ENCODE measurements at places on chromosomes 16 and 17.

DNA sequence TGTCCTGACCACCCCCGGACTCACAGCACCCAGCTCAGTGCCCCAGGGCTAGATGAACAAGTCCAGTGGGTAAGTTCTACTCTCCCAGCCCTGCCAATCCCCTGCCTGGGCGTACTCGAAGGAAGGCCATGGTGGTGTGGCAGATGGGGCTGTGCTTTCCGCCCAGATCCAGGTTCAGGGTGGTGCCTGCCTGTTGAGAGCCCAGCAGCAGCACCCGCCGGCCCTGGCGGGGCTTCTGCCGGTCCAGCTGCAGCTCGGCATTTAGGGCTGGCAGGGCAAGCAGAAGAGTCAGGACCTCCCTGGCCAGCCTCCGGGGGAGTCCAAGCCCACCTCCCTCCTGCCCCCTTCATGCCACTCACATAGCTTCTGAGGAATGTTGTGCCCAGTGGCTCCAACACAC is 9.6 kb downstream of the ITGA2B start:
- no peak for DNase-seq

DNA sequence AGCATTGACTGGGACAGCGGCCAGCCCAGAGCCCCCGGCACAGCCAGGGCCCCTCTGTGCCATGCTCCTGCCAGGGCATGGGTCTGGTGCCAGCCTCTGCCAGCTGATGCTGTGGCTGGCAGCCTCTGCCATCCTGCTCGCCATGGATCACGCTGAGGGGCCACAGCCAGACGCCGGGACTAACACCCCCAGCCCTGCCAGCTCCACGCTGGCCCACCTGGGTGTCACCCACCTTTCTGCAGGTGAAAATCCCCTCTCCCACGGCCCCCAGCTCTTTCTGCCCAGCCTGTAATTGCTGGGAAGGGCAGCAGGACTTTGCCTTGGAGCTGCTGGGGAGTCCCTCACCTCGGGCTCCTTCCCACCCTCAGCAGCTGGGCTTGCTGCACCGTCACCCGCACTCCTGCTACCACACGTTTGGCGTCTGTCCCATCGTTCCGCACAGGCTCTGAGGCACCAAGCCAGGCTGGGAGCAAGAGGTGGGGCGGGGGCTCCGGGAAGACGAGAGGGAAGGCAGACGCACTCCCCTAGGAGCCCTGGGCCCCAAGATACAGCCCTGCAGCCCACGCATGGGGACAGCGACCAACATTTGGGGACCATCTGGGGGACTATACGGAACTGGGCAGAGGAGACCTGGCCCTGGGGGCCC is 42.0 kb upstream of the ACSF3 start:
- no peak for DNase-seq

DNA sequence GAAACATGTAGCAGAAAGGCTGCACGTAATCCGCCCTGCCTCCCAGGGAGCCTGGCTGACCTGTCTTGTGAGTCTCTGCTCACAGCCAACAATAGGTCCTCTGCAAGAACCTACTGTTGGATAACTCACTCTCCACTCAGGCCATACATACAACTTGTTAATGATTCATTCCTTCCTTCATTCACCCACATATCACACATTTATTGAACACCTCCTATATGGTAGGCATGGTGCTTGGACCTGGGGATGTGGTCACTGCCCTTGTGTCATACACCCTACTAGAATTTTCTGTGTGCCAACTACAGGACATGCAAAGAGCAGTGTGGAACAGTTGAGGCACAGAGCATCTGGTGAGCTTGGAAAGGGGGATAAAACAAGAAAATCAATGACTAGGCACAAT is 28.1 kb upstream of the HNF1B start:
- DNase-seq: no peak

DNA sequence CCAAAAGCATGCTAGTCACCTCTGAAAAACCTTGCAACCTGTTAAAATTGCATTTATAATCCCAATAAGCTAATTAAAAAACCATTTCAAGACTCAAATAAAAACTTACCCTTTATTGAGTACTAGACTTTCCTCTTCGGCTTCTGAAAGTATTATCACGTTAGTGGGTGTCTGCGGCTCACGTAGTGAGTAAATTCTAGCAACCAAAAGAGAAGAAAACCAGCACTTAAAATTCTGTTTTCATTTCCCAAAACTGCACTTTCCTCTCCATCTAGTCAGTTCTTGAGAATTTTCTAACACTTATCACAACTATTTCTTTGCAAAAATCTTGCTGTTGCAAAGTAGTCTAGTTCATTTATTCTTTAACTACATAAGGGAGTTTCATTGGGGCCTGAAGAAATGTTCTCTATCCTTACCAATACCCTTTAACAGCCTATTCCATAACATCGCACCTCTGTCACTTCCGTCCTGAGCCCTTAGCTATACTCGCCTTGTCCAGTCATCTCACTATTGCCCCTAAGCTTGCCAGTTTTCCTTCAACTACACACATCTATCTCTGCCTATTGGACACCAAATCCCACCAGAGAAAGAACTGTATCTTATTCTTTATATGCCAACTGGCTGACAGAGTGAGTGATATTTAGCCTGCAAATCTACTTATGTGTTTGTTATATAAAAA is 8.7 kb downstream of the NUP88 start:
- no peak for DNase-seq

- DNase-seq: peak; percentile 39
Measured at GRCh38 chr17:4959261-4959965, 8.2 kb downstream of the SPAG7 start.

GRCh38 chr16:56303066-56303715 is 111.9 kb downstream of the GNAO1 start:
- DNase-seq: no peak

DNA sequence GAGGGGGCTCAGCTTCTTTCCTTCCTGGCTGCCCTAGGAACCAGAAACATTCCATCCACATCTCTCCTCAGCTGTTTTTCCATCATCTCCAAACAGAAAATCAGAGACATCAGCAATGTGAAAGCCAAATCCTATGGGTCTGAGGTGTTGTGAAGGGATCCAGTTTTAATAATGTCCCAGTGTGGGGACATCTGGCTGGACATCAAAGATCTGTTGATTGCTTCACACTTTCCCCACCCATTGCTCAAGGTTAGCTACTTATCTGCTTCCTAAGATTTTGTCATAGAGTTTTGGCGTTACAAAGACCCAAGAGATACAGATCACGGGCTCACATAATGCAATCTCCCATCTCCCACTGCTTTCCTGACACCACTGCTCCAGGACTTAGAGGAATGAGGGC is 47.8 kb upstream of the AXIN2 start:
- no peak for DNase-seq
